ENCODE measurements at places on chromosomes 4 and X.

DNA sequence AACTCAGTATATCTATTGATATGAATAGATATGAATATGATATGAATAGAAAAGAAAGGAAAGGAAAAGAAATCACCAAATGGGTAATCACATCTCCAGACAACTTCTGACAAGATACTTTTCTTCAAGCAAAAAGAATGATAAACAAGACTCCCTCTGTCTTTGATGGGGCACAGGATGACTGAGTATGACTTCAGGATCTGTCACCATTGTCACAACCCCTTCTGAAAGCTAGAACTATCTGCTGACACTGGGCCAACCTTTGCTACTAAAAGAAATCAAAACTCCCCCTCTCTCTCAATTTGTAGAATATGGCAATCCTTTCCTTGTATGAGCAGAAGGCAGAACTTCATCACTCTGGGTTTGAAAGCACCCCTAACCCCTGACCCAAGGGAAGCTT lies 267.2 kb upstream of the RASGEF1B start:
- no peak for DNase-seq

DNA sequence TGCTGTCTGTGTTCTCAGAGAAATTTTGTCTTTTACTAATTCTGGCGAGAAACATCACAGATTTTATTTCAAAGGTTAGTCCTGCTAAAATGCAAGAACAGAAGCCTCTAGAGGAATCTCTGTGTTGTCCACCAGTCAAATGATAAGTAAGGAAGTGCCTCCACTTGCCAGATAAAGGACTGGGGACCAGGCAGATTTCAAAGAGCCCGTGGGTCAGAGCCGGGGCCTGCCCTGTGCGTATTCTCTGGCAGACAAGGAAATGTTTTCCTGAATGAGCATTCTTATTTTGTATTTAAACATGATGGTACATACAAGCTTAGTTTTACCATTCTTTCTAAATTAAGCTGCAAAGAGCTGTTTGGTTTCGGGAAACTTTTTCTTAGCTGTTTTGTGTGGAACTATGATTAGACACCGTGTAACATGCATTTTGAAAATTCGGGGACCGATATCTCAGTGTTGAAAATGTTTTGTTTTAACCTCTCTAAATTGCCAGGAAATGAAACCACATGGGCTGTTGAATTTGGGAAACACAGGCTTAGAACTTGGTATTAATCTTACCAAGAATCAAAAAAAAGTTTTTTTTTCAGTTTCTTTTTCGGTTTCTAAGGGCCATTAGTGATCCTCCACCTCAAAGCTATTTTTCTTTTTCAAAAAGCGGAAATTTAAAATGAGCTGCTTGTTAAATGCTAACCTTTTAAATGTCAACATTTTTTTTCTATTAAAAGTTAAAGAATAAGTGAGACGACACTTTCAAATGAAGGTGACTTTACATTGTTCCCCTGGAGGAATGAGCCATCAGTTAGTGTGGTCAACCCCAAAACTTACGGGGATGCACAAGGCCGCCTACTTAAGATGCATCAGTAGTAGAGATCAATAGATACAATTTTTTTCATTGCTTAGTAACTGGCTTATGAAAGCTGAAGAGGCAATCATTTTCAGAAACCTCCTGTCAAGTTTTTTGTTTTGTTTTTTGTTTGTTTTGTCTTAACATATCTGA lies 89.6 kb upstream of the MTM1 start:
- no peak for DNase-seq

GRCh38 chr4:113181289-113182007 lies 132.0 kb downstream of the ANK2 start:
- DNase-seq, result no peak

- DNase-seq, result no peak
Observed at GRCh38 chr4:16752150-16752549, 146.3 kb downstream of the LDB2 start.

DNA sequence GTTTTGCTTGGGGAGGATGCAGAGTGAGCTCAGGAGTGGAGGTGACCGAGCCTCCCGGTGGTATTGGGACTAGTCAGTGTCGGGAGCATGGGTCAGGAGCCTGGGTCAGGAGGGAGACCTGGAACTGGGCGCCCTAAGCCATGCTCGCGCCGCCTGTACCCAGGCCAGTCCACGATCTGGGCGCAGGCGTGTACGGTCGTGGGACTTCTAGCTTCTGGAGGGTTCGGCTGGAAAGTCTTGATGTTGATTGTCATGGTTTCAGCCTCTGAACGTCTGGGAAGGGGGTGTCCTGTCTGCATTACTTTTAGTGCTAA lies 244 bp downstream of the EIF2S3 start:
- no peak for DNase-seq

- DNase-seq, result no peak
Observed at GRCh38 chr4:22345055-22345454, 170.8 kb downstream of the ADGRA3 start.

DNA sequence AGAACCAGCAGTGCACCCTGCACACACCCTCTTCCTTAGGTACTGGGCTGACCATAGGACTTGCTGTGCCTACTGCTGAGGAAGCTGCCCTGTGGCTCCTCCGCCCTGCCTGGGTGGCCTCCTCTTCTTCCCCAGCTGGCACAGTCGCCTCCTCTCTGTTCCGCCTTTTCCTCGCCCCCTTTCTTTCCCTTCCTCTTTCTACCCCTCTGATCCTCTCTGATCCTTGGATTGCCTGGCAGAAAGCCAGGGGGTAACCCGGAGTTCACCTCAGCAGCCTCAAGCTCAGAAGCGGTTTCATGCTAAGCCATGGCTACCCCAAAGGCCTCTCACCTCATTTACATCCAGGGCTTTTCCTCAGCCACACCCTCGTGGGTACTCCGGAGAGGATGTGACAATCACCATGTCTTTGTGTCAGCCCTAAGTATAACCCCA lies 136.2 kb downstream of the SMIM20 start:
- peak; percentile 70 for DNase-seq

GRCh38 chrX:123357941-123358340 lies 173.9 kb downstream of the GRIA3 start:
- no peak for DNase-seq

DNA sequence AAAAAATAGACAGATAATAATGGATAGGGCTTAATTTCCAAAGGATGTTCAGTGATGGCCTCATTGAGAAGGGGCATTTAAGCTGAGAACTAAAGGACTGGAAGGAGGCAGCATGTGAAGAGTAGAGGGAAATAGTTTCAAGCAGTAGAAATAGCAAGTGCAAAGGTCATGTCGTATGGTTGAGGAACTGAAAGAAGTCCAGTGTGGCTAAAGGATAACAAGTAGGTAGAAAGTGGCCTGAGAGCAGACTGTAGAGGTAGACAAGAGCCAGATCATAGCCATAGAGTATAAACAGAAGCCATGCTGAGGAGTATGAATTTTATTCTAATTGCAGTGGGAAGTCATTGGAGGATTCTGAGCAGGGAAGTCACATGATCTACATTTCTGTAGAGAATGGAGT lies 72.3 kb downstream of the GRIA3 start:
- no peak for DNase-seq
